Activated gamma-delta T cell treated with Interleukin-2 at 50 U/mL for 16 hours (primary cell): ENCODE measurements at places on chromosomes 5 and 9.
A peak's percentile ranks its signal among the peaks of the same experiment; 100 is the strongest.

GRCh38 chr5:140165101-140165922, 9.7 kb upstream of the CYSTM1 start:
- no peak for DNase-seq

DNA sequence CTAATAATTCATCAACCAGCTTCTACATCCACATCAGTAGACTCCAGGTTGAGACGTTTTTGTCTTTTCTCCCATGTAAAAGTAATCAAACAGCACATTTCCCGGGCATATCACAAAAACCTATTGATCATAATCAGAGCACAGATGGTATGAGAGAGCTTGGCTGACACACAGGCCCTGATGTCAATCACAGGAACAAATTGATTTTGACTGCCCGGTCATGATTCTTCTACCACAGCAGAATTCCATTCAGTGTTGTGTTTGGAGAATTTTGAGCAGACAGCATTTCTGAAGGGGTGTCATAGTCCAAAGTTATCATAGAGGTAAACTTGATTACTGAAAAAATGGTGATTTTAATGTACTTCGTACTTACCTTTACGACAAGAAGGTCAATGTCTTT, 351.1 kb downstream of the ZSWIM6 start:
- no peak for DNase-seq

- DNase-seq = no peak
Observed at GRCh38 chr9:116155698-116156039, 2.1 kb downstream of the PAPPA start.

DNA sequence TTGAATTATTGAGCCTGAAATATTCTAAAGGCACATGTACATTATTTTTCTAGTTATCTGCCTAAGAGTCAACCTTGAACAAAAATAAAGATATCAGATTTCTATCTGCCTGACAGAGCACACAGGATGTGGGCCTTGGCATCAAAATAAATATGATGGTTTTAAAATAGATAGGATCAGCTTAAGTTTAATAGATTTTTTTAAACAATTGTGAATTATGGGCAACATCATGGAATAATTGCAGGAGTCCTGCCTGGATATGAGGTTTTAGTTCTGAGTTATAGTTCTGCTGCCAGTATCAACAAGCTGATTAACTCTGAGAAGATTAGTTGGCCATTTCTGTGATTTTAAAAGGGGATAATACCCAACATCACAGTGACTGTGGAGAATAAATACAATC, 107.0 kb upstream of the PCA3 start:
- no peak for DNase-seq

DNA sequence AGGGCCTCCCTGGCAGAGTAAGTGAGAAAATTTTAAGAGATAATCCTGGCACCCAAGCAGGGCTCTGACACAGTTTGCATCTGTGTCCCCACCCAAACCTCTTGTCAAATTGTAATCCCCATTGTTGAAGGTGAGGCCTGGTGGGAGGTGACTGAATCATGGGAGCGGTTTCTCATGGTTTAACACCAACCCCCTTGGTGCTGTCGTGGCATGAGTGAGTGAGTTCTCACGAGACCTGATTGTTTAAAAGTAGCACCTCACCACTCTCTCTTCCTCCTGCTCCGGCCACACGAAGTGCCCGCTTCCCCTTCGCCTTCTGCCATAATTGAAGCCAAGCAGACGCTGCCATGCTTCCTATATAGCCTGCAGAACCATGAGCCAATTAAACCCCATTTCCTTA, 80.1 kb downstream of the FBXW11 start:
- no peak for DNase-seq

DNA sequence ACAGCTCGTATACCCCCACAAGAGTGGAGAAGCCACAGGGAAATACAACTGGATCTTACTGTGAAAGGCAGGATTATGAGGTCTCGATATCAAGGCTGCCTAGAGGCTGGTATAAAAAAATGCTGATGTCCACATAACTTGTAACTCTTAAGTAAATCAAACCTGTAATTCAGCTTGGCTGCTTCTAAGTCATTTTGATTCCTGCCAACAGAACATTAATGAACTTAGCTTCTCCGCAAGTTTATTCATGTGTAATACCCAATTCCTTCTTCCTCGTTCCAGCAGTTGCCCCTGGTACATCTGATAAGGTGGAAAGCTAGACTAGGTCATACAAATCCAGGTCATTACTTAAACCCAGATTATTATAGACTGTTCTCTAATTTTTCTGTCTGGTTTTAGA, 16.4 kb upstream of the SMIM15 start:
- no peak for DNase-seq

GRCh38 chr5:79108792-79109191, 2.8 kb upstream of the BHMT start:
- no peak for DNase-seq

- DNase-seq = no peak
Observed at GRCh38 chr9:134735441-134736175, 94.0 kb downstream of the COL5A1 start.

DNA sequence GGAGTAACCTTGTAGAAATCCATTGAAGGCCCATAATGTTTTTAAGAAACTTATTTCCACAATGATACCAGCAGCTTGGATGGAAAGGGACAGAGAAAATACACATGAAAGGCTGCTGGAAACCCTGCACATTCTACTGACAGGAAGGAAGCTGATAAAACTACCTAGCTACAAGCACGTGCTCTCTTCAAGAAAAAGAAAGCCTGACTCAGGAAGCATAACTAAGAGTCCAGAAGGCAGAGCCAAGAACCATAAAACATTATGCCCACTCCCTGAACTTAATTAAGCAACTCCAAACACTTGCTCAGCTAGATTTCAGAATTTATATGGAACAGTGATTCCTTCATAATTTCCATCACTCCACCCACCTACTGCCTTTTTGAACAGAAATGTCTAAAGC, 430.8 kb downstream of the SEMA5A start:
- no peak for DNase-seq

DNA sequence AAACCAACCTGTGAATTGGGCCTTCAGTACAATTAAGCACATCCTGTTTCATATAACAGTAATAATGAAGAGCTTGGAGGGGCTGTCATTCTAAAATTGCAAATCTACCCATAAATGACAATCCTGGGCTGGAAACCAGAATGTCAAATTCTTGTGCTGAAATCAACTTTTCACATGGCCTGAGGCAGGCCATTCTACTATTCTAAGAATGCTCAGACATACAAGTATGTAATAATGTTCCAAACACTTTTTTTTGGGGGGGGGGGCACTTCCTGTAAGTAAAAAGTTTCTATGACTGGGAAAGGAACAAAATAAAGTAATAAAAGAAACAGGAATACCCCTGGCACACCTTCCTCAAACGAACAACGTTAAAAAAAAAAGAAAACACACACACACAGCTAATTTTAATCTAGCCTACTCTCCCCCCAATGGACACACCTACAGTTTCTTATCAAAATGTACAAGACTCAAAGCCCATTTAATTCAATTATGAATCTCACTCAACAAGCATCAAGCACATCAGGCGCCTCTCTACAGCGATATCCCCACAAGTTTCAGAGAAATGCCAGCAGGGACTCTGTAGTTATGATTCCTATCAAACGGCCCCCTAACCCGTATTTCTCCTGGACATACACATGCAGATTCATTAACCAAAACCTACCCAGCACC, 1.4 kb downstream of the ETF1 start:
- DNase-seq = no peak

GRCh38 chr5:132207778-132208177, 19.9 kb downstream of the P4HA2 start:
- no peak for DNase-seq

- DNase-seq = no peak
Observed at GRCh38 chr5:114716955-114717354, 355.1 kb downstream of the KCNN2 start.

DNA sequence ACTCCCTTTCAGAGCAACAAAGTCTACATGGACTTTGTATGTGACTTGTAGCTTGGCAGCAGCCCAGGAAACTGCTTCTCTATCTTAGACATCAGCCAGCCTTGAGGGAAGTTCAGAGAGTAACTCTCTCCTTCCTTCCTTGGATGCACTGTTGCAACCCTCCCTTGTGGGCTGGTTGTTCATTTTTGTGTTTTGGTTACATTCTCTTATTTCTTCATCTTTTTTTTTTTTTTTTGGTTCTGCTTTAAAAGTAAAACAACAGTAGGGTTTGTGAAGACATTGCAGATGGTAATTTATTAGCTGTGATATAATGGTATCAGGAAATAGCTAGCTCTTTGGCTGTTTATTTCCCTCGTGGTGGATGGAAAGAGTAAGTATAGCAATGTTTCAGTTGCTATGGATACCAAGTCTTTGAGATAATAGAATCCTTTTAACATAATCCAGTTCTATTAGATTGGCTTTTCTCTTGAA, 97.9 kb upstream of the MAMDC2 start:
- no peak for DNase-seq

GRCh38 chr5:86861512-86861911, 243.8 kb downstream of the COX7C start:
- DNase-seq = no peak

DNA sequence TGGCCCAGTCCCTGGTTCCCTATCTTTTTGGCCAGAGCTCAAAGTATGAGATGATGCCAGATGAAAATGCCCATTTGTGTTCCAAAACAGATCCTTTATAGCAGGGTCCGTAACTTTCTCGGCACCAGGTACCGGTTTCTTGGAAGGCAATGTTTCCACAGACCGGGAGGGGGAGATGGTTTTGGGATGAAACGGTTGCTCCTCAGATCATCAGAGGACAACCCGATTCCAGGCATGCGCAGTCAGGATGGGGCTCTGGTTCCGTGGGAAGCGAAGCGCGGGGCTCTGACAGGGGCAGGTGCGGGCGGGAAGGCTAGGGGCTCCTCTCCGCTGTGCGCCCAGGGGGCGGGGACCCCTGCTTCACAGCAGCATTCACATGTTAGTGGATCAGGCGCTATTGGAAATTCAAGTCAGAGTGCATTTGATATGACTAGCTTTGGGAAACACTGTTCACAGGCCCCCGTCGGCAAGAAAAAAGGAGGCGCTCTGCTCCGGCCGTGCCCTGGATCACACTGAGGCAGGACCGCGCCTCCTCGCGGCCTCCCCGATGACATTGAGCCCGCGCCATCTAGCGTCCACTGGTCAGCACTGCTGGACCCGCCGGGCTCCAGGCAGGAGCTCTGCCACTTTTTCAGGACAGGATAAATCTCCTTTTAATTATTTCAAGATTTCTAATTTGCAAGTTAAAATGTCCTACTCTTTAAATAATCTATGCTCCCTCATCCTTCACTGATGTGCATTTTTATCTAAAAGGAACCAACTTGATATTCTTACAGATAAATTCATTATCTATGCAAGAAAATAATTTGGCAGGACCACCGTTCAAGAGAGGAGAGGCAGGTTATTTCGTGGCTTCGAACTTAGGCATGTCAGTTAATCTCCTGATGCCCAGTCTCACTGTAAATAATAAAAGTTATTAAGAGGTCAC, 190.0 kb downstream of the FANCC start:
- peak; percentile 62 for DNase-seq

- no peak for DNase-seq
Observed at GRCh38 chr9:100601216-100601615, 23.3 kb downstream of the CAVIN4 start.

GRCh38 chr5:66113160-66113559, 30.9 kb upstream of the SREK1 start:
- no peak for DNase-seq

DNA sequence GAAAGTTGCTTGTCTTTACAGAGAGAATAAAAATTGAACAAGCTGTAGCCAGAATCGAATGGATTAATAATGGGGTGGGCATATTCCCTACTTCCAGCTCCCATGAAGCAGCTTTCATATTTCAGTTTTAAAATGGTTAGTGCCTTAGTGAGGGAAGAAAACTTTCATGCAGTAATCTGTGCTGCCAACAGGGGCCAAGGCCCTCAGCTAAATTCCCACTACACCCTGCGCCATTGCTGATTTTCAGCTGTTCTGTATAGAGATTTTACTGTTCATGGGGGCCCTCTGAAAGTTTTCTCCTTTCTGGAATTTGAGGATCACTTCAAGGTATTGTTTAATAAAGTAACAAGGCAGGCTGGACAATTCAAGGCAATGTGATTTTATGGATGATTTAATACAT, 58.2 kb downstream of the CAST start:
- DNase-seq = no peak

- no peak for DNase-seq
Observed at GRCh38 chr5:78633700-78634099, 14.9 kb downstream of the LHFPL2 start.

DNA sequence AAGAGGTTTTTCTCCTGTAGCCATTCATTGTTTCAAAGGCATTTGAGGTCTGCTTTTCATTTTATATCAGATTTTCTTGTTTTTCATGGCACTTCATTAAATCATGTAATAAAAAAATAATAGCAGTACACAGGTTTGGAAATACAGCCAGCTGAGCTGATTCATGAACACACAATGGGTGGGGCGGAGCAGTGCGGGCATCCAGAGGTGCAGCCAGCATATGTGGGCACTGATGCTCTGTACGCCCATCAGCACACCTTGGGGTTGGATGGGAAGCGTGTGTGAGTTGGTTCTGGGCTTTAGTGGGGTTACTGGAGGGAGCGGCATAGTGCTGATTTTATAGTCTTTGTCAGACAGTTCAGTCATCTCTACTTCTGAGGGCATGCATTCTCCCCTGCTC, 54.2 kb upstream of the IRX4 start:
- DNase-seq = no peak

GRCh38 chr5:161548487-161549094, 2.1 kb upstream of the GABRB2 start:
- no peak for DNase-seq

DNA sequence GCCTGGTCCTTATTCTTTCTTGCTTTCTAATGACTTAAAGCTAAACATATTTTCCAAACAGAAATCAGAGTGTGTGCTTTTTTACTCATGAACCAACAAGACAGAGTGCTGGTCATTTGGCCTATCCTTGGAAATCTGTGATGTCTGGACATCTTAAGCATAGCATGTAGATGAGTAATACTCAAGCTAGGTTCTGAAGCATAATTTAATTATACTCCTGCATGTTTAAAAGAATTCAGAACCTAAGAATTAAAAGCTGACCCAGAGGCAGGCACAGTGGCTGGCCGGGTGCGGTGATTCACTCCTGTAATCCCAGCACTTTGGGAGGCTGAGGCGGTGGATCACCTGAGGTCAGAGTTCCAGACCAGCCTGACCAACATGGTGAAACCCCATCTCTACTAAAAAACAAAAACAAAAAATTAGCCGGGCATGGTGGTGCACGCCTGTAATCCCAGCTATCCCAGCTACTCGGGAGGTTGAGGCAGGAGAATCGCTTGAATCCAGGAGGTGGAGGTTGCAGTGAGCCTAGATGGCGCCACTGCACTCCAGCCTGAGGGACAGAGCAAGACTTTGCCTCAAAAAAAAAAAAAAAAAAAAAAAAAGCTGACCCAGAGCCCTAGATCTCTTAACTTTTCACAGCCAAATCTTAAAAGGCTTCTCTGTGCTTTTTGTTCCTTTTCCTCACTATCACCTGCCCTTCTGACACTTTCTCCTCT, 16.2 kb upstream of the TJP2 start:
- DNase-seq = no peak

DNA sequence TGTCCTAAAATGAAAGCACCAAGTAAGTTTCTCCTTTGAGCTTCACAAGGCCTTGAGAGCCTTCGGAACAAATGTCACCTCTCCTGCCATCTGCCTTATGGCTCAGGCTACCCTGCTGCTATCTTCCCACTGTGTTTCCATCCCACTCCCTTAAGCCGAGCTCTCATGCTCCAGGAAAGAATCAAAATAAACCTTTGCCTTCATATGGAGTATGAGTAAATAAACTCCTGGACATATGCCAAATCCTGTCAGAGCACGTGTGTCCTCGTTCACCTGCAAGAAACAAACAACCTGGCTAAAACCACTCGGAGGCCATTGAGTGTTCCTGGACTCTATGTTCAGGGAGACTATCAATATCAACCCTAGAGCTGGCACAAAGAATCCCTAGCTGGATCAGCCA, 122.3 kb upstream of the CCDC112 start:
- DNase-seq = no peak

- DNase-seq = no peak
Observed at GRCh38 chr9:120698766-120699165, 15.5 kb downstream of the MEGF9 start.
